ENCODE measurements at places on chromosomes 1 and 21. TPM values are rescaled to one million over a fixed set of nuclear protein-coding genes. Genes with fewer than 3 reads are reported as not detected.
A peak's percentile ranks its signal among the peaks of the same experiment; 100 is the strongest.

DNA sequence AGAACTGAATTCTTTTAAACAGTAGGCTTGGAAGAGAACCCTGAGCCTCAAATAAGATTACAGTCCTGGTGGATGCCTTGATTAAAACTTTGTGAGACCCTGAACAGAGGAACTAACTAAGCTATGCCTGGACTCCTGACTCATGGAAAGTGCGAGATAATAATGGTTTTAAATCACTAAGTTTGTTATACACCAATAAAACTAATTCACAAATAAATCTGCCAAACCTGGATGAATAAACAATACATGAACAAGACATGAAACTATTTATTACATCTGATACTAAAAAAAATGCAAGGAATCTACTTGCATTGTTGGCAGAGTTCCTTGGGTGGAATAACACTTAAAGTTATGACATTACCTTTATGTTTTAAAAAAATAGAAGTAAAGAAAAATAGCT, 118.4 kb downstream of the PIGK start:
- peak; percentile 17 for DNase-seq

DNA sequence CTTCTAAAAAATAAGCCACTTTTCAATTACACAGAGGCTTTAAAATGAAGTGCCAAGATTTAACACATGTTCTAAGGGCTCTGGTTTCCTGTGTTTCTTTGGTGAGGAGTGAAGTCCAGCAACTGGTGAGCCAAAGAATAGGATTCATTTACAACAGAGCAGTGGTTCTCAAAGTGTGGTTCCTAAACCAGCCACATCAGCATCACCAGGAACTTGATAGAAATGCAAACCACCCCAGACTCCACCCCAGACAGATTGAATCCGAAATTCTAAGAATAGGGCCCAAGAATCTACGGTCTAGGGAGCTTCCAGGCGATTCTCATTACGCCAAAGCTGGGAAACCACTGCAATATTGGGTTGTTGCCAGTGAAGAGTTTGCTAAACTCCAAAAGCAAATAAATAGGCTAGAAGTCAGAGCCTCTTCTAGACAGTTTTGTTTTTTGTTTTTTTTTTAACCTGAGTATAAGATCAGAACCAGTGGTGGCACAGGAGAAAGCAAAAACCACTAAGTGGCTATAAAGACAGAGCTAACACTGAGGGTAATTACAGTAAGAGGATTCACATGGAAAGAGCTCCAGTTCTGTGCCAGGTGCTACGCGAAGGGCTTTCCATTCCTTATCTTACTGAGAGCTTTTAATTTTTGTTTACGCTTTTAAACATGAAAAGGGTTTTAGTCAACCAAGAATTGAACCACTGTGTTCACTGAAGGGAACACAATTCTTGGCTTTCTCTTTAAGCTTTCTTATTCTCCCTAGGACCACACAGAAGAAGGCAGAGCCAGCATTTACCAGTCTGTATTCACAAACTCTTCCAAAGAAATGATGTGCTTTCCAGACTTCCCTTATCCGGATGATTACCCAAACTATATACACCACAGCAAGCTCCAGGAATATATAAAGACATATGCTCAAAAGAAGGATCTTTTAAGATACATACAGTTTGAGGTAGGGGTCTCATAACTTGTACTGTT, 42.4 kb upstream of the FMO2 start:
- DNase-seq = peak; percentile 58

DNA sequence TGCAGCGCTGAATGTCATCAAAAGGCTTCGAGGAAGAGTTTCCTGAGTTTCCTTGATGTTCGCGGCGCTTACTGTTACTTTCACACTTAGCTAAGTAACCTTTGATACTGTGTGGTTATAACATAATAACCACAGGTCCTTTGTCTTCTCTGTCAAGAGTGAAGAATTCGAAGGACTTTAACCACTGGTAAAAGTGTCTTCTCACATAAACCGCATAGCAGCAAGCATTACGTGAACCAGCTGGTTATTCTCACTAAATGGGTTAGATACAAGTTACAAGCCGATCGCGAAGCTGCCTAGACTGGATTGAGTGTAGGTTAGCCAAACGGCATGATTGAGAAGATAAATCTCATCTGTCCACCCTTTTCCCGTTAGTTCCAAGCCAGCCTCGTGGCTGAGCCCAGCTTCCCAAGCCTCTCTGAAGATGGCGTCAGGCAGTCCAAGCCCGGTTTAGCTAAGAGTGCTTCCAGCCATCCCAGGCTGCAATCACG, 18.3 kb upstream of the IFNGR2 start:
- no peak for DNase-seq

The CD34 gene
- total RNA-seq = not detected

- no peak for DNase-seq
Observed at GRCh38 chr1:161771161-161771560, 5.0 kb downstream of the ATF6 start.

The GJB3 gene
- total RNA-seq = not detected

GRCh38 chr1:167651161-167651693, 21.2 kb downstream of the RCSD1 start:
- no peak for DNase-seq

- DNase-seq = peak; percentile 26
Observed at GRCh38 chr1:20381045-20381641, 90.5 kb downstream of the VWA5B1 start.

- no peak for DNase-seq
Observed at GRCh38 chr21:19489930-19490329, 1086.3 kb upstream of the TMPRSS15 start.

The TMOD4 gene
- not detected for total RNA-seq

The GPR37L1 gene
- not detected for total RNA-seq

All from GM23248 (cell line).